ENCODE measurements at places on chromosomes 7 and 10.

GRCh38 chr10:7306147-7306546 lies 104.7 kb downstream of the SFMBT2 start:
- no peak for DNase-seq

DNA sequence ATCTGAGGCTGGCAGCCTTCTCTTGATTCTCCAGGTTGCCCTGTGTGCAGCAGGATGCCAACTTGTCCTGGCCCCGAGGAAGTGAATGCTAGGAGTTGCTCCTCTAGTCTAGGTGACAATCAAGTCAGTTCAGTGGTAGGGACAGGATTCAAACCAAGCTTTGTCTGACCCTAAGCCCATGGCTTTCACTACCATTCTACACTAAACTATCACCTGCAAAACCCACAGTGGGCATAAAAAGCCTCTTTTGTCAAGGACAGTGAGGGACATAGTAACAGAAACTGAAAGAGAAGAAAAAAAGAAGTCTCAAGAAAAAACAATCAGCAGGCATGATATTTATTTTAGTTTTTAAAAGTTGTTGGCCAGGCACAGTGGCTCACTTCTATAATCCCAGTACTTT lies 33.5 kb downstream of the KCNMA1 start:
- DNase-seq, result no peak

GRCh38 chr10:98417481-98417959 lies 2.5 kb upstream of the PYROXD2 start:
- no peak for DNase-seq

- DNase-seq, result no peak
Measured at GRCh38 chr10:131890276-131891195, 10.3 kb upstream of the PPP2R2D start.

- peak; percentile 85 for DNase-seq
Measured at GRCh38 chr7:38368191-38368605, 94.8 kb upstream of the TARP start.

- DNase-seq, result no peak
Measured at GRCh38 chr10:67622511-67622910, 73.5 kb downstream of the CTNNA3 start.

- no peak for DNase-seq
Measured at GRCh38 chr10:91528768-91529167, 104.1 kb downstream of the PPP1R3C start.

DNA sequence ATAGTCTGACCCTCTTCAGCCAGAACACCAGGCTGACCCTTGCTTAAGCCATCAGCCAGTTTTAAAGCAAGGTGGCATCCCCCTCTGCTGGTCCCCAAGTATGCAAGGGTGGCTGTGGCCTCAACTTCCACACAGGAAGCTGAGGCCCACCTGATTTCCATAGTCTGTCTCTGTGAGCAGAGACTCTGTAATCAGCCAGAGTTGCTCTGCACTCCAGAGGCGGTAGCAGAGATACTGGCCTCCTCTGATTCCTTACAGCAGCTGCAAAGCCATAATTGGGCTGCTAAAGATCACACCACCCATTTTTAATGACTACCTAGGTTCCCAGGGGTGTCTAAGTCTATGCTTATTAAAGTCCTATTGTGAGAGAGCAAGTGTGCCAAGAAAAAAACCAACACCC lies 1.8 kb downstream of the PDAP1 start:
- DNase-seq, result no peak

GRCh38 chr10:42836096-42836495 lies 53.5 kb downstream of the BMS1 start:
- DNase-seq, result no peak
